ENCODE measurements at places on chromosomes 5 and 9. TPM values are rescaled to one million over a fixed set of nuclear protein-coding genes. Genes with fewer than 3 reads are reported as not detected.

CCL19 gene
- total RNA-seq, result not detected

NDUFA8 gene
- total RNA-seq, result 20.5 TPM

DCANP1 gene
- total RNA-seq, result not detected

BARX1 gene
- total RNA-seq, result under 0.01 TPM

LCP2 gene
- not detected for total RNA-seq

IFNA10 gene
- total RNA-seq, result not detected

SMIM33 gene
- total RNA-seq, result not detected

EQTN gene
- total RNA-seq, result not detected

HAVCR1 gene
- 0.37 TPM for total RNA-seq

AMBP gene
- not detected for total RNA-seq

PCA3 gene
- under 0.01 TPM for total RNA-seq

RAB14 gene
- 25.4 TPM for total RNA-seq

PTPN3 gene
- 0.98 TPM for total RNA-seq

AK6 gene
- 32.8 TPM for total RNA-seq

SPINK14 gene
- total RNA-seq, result not detected

LRRC14B gene
- total RNA-seq, result not detected

DMRT3 gene
- not detected for total RNA-seq

F2RL1 gene
- total RNA-seq, result 3.1 TPM

LCNL1 gene
- 0.37 TPM for total RNA-seq

PCBD2 gene
- 3.3 TPM for total RNA-seq

TTC23L gene
- total RNA-seq, result not detected

IFNE gene
- 10.6 TPM for total RNA-seq

SCGB3A2 gene
- total RNA-seq, result not detected
